ENCODE measurements at places on chromosomes 5 and 9. TPM values are rescaled to one million over a fixed set of nuclear protein-coding genes. Genes with fewer than 3 reads are reported as not detected.

The ADAMTS13 gene
- total RNA-seq: 3.0 TPM

The TMOD1 gene
- 1.2 TPM for total RNA-seq

The DMRTA1 gene
- total RNA-seq: not detected

The CDC14B gene
- 0.62 TPM for total RNA-seq

The CDC20B gene
- total RNA-seq: not detected

The CCL21 gene
- not detected for total RNA-seq

The ANKRD55 gene
- 14.6 TPM for total RNA-seq

The FOXD4 gene
- total RNA-seq: not detected

The CD72 gene
- total RNA-seq: 4.5 TPM

The IL4 gene
- not detected for total RNA-seq

The PCDHB13 gene
- not detected for total RNA-seq

The FBXL7 gene
- not detected for total RNA-seq

The COX7C gene
- 952 TPM for total RNA-seq

The TRPM6 gene
- total RNA-seq: not detected

The ENTPD2 gene
- not detected for total RNA-seq

The CCNI2 gene
- 1.4 TPM for total RNA-seq

The ZDHHC12 gene
- 50.9 TPM for total RNA-seq

The CER1 gene
- not detected for total RNA-seq

The BAG1 gene
- total RNA-seq: 40.5 TPM

The IL3 gene
- not detected for total RNA-seq

The FCN2 gene
- total RNA-seq: not detected

The ARL14EPL gene
- total RNA-seq: not detected

The SLC34A3 gene
- total RNA-seq: not detected

The GNA14 gene
- not detected for total RNA-seq
